ENCODE measurements at places on chromosomes 3 and 15. TPM values are rescaled to one million over a fixed set of nuclear protein-coding genes. Genes with fewer than 3 reads are reported as not detected.
A peak's percentile ranks its signal among the peaks of the same experiment; 100 is the strongest.

STARD9 gene
- 9.4 TPM for total RNA-seq

- DNase-seq, result no peak
Measured at GRCh38 chr15:74222240-74223119, 13.6 kb upstream of the CCDC33 start.

GRCh38 chr3:105729667-105730066 is 139.1 kb downstream of the CBLB start:
- DNase-seq, result no peak

DNA sequence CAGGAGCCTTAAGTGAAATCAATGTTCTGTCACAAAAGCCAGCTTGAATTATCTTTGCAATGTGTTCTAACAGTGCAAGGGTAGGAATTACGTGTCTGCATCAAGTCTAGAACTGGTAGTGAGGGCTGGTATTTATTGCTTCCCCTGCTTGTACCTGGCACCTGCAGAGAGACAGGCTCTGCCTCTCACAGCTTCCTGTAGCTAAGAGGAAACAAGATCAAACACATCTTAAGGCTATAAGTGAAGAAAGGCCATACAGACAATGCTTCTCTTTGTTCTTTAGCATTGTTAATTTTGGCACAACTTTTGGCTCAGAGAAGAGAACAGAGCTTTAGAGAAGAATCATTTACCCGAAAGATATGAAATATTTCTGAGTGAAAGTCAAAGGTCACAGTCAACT is 479.9 kb downstream of the GRM7 start:
- DNase-seq, result no peak

- DNase-seq, result peak; percentile 28
Measured at GRCh38 chr3:65342084-65342683, 654.4 kb upstream of the ADAMTS9 start.

DNA sequence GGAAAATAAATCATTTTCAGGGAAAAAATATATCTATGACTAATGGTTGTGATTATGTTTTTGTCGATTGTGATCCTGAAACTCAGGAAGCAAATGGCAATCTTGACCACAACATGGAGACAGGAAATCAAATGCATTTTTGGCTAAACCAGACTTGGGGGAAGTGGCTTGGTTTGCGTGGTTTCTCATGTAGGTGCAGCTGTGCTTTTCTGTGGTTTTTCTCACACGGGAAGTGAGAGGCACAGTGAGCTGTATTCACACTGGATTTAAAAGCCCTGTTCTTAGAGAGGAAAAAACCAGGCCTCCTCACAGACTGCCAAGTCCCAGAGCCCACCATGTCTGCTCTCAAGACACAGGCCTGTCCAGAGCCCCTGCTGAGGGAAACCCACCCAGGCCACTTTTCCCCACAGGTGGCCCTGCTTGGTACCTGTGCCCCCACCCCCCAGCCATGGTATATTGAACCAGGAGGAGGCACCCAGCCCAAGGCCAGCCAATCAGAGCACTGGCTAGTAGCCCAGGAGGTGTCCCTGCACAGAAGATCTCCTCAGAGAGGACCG is 46.1 kb downstream of the BTD start:
- DNase-seq, result peak; percentile 82

GRCh38 chr15:40253167-40253790 is 14.4 kb downstream of the PAK6 start:
- DNase-seq, result no peak

- no peak for DNase-seq
Measured at GRCh38 chr15:39191871-39192291, 389.0 kb upstream of the THBS1 start.

FAM107A gene
- total RNA-seq, result not detected

GRCh38 chr3:171054921-171055320 is 28.4 kb upstream of the SLC2A2 start:
- no peak for DNase-seq

GRCh38 chr3:23923786-23924185 is 6.9 kb downstream of the RPL15 start:
- DNase-seq, result no peak

GRCh38 chr15:37100966-37101215 is 542 bp upstream of the MEIS2 start:
- no peak for DNase-seq

CYP8B1 gene
- not detected for total RNA-seq

FEZF2 gene
- total RNA-seq, result not detected

HYAL3 gene
- total RNA-seq, result 4.4 TPM

GRCh38 chr3:117793622-117794265 is 1084.2 kb downstream of the TUSC7 start:
- no peak for DNase-seq

GRCh38 chr3:142958707-142959106 is 4.8 kb downstream of the PAQR9 start:
- no peak for DNase-seq

GRCh38 chr15:51139091-51139490 is 44.4 kb upstream of the TNFAIP8L3 start:
- DNase-seq, result no peak

DNA sequence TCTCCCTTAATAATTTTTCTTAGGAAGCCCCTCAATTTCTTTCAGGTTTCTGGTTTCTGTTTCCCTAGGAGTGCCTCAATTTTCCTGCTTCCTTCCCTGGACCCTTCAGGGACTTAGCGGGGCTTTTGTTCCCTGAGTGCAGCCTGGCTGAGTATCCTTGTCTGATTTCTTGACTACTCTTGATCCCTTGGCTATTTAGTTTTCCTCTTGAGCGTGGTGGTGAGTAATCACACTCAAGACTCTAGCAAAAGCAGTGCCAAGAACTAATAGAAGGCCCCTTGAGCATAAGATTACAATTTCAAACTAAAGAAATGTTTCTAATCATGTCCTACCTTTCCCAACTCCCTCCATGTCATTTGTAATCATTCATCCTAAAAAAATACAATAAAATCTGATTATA is 94.3 kb upstream of the C3orf80 start:
- DNase-seq, result no peak

- no peak for DNase-seq
Measured at GRCh38 chr3:64806668-64807605, 119.1 kb upstream of the ADAMTS9 start.

DNA sequence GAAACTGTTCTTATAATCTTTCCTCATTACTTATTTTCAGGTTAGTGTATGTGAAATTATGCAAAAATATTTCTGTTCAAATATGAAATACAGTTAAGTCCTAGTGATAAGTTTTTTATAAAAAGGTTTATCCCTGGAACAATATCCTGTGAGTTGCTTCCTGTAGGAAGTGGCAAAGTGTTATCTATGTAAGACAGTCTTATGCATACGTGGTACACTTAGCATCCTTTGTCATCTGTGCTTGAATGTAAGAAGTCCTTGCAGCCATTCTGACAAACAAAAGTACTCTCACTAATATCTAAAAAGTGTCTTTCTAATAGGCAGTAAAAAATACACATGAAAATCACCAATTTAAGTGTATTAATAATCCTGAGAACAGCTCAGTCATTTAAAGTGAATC is 372.5 kb upstream of the BCHE start:
- no peak for DNase-seq

DNA sequence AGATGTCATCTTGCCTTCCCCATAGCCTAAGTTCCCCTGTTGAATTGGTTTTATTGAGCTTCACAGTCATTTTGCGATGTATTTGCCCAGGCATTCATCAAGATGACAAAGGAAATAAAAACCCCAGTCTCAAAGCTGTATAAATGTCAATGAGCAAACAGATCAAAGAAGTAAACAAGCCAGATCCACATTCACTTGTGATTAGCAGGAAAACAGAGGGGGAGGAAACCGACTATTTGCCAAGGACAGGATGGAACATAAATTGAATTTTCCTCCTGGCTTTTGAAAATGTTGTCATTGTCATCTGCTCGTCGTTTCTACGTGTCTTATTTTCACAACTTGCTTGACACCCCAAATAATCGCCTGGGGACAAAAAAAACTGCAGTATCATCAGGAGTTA is 83.5 kb downstream of the SV2B start:
- no peak for DNase-seq

- DNase-seq, result no peak
Measured at GRCh38 chr3:59968513-59969045, 918.8 kb upstream of the CFAP20DC start.

DNA sequence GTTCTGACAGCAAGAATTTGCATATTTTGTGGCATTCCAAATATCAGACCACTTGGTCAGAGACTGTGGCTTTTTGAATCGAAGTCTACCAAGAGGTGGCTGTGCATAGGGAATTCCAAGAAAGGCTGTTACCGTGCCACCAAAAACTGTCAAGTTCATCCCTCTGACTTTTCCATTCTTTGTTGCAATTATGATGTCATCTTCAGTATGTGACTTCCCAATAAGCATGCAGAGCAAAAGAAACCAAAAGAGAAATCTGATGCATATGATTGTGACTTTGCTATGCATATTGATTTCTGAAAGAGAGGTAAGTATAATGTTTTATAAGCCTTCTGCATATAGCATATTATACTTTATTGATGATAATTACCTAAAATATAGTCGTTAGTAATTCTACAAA is 6.5 kb downstream of the BCHE start:
- DNase-seq, result no peak

- no peak for DNase-seq
Measured at GRCh38 chr15:95520511-95520910, 810.0 kb upstream of the NR2F2 start.

GRCh38 chr15:92904722-92905571 is 4.8 kb downstream of the CHD2 start:
- DNase-seq, result no peak

DNA sequence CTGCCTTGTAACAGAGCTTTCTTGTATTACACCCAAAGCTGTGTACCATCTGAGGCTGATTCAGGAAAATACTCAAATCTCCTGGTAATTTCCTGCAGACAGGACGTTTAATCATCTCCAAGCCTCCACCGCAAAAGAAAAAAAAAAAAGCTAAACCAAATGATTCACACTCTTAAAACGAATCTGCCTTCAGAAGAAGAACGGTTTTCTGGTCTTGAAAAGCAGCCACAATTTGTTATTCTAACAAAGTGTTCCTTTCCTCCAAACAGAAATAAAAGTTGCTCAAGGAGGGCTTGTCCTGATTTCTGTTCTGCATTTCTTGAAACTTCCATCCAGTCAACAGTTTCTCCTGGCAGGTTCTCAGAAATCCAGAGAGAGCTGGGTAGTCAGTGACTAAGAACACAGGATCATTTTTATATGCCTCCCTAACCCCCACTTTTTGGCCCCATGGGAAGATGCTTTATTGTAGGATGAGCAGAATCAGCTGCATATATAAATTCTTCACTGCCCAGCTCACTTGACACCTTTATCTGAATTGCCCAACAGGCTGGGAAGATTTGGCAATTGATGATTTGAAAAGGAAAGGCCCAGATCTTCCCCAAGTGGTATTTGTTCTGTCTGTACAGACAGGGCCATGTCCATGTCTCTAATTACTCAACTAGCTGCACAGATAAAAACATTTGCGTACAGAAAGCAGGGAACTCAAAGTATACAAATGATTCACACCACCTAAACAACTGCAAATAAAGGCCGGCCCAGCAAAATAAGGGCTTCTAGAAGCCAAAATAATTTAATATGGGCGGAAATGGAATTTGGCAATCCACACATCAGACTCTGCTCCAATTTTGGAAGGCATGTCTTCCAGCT is 41.0 kb upstream of the PRICKLE2 start:
- DNase-seq, result no peak

- DNase-seq, result no peak
Measured at GRCh38 chr3:50530001-50530970, 26.9 kb upstream of the CACNA2D2 start.

- DNase-seq, result no peak
Measured at GRCh38 chr15:64586259-64586870, 126.0 kb downstream of the ZNF609 start.

SCN11A gene
- 0.22 TPM for total RNA-seq

DNA sequence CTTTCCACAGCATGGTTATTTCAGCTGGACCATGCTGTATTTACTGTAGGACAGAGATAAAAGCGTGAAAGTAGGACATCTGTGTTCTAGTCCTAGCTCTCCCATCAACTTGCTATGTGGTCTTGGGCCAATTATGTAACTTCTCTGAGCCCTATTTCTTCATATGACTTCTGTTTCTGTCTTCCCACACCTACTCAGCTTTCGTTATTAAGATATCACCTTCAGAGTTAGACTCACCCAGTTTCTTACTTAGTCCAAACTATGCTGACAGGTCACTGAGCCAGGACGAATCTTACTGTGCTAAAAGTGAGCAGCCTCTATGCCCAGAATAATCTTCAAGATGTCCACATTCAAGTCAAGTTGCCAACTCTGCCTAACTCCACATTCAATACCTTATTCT is 283.7 kb downstream of the IL5RA start:
- DNase-seq, result no peak

- no peak for DNase-seq
Measured at GRCh38 chr3:30989276-30990030, 95.0 kb upstream of the GADL1 start.

GRCh38 chr3:110533089-110533488 is 538.5 kb upstream of the NECTIN3 start:
- no peak for DNase-seq

TMEM42 gene
- 19.3 TPM for total RNA-seq

DNA sequence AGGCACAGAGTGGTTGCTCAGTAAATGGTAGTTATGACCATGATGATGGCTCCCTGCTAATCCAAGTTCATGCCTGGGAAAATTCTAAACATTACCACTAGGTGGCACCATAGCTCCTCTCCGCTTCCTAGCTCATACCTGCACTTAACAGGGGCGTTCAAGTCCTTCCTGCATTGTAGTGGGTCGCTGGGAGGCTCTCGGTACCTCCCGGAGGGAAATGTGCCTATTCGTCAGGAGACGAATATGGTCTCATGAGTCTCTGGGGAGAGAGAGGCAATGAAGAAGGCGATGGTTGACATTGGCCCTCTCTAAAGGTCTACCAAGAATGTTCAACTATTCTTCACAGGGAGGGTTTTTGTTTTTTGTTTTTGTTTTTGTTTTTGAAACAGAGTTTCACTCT is 10.9 kb downstream of the MESP1 start:
- DNase-seq, result peak; percentile 79

DNA sequence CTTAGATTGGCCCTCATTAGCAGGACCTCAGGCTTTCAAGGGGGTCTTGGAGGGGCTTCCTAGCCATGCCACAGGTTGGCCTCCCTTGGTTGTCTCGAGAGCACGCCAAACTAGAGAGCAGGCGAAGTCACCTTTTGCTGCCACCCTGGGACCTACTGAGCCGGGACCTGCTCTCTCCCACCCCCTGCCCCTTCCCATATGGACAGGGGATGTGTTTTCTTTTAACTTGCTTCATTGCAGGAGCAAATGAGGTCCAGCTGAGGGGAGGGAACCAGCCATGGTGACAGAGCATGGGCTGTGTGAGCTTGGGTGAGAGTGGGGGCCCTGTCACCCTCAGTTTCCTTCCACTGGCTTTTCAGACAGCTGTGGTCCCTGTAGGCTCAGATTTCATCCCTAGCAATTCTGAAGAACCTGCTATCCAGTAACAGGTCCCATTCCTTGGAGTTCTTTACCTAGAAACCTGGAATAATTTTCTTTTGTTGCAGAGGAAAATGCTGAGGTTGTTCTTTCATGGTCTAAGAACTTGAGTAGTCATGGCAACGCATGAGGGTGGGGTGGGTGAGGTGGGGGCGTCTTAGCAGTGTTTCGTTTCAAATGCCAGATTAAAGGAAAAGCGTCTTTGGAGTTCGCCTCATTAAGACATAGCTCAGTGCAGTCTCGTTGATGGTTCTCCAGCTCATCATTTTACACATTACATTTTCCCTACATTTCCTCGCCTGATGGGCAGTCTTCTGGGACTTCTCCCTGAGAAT is 20.1 kb upstream of the MAGEF1 start:
- DNase-seq, result no peak
